ENCODE measurements at places on chromosomes 4 and X.

- peak; percentile 79 for DNase-seq
Measured at GRCh38 chrX:40013266-40014195, 84.2 kb downstream of the BCOR start.

GRCh38 chr4:78568640-78569305, 17.2 kb downstream of the ANXA3 start:
- no peak for DNase-seq

GRCh38 chr4:119653990-119654389, 25.4 kb upstream of the PDE5A start:
- DNase-seq, result no peak

DNA sequence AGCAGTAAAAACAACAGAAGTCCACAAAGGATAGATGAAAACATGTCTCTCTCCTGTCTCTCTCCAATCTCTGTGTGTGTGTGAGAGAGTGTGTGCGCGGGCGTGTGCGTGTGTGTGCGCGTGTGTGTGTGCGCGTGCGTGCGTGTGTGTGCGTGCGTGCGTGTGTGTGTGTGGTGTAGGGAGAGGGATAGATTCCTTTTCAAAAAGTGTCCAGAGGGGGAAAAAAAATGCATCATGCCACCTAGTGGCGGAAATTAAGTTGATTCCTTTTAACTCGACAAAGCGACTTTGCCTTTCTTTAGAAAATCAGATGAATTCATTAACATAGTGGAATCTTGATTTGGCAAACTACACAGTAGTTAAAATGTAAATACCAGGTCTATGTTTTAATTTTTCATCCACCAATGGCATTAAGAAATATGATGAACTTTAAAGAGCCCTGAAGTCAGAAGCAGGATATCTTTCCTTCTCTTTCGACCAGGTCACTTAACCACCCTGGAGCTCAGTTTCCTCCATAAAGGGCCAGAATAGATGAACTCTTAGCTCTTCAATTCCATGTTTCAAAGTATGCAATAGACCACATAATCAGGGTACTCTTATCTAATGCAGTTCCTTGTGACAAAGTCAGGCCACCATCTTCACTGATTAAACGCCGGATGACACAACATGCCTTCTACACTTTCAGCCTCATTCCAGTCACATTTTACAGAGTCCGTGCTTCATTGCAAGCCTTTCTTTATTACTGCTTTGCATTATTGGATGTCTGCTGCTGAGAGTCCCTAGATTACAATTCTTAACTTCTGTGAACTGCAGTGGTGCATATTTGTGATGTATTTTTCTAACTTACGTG, 162.8 kb downstream of the FBXO8 start:
- peak; percentile 70 for DNase-seq

DNA sequence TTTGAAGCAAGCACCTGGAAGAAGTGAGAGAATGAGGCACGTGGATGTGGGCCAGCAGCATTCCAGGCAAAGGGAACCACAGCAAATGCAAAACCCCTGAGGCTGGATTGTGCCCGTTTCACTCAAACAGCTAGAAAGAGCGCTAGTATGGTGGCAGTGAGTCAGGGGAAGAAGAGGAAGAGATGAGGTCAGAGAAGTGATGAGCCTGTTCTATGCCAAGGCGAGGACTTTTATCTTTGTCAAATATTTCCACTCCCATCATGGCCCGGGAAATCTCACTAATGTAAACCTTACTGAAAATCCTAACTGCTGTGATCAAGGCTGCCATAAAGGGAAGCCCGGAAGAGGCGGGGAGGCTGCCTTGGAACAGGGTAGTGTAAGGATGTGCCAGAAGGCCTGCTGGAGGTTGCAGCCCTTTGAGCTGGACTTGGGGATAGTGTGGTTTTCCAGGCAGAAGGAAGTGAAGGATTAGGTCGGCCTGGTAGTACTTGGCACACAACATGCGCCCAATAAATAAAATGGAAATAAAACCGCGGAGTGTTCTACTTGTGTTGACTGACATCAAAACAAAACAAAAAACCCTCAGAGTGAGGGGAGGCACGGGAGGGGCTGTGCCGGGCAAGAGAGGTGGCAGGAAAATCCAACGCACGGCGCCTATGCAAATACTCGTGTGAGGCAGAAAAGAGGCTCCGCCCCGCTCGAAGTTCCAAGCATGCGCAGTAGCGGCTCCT, 1.2 kb upstream of the CDK16 start:
- no peak for DNase-seq

GRCh38 chr4:180434131-180434895, 1808.9 kb upstream of the TENM3 start:
- DNase-seq, result no peak

- DNase-seq, result peak; percentile 34
Measured at GRCh38 chr4:5962416-5962815, 55.8 kb downstream of the C4orf50 start.

DNA sequence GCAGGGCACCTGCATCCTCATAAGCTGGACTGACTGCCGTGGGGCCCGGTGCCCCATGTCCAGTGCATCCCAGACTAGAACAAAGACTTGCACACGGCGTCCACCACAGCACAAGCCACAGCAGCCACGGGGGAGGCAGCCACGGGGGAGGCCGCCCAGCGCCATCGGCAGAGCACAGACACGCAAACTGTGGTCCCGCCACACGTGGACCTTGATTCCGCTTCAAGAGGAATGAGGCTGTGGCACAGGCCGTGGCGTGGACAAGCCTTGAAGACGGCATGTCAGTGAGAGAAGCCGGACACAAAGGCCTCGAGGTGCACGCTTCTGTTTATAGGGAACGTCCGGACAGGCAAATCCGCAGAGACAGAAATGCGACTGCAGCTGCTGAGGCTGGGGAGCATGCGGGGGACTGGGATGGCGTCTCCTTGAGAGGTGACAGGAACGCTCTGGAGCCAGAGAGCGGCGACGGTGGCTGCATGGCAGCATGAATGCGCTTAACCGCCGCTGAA, 10.1 kb upstream of the CPLX1 start:
- no peak for DNase-seq

DNA sequence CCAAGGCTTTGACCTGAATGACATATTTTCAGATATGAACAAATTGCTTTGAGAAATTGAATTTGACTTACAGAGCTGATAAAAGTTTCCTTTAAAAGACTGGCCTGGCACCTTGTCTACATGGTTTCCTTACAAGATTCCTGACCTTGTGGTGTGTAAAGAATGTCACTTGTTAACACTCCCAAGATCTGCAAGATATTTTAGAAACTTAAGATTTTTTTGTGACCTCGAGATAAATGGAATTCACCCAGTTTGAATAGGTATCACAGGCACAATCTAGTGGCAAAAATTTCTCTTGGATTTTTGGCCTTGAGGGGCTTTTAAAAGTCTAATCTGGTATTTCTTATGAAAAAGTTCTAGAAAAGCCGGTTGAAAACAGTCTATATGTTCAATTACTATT, 1568.9 kb upstream of the IGFBP7 start:
- no peak for DNase-seq

- no peak for DNase-seq
Measured at GRCh38 chrX:153886915-153887314, 942 bp upstream of the L1CAM start.

- no peak for DNase-seq
Measured at GRCh38 chr4:2913168-2913567, 50.0 kb downstream of the NOP14 start.

GRCh38 chrX:54530357-54530900, 410 bp downstream of the GNL3L start:
- no peak for DNase-seq

DNA sequence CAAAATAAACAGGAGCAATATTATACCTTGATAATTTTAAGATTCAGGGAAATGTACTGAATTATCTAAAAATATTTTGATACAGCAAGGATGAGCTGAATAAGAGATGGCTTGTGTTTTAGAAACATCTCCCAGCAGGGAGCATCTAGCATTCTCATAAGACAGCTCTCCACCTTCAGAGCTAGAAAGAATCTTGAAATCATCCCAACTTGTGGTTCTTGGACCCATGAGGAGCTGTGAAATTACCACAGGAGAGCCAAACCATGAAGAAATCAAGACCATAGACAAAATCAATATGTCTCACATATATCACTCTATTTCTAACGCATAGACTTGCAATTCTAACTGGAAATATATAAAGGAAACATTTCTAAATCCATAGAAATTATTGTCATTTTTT, 210.6 kb upstream of the DKK2 start:
- no peak for DNase-seq

- DNase-seq, result no peak
Measured at GRCh38 chr4:16157609-16158503, 68.4 kb downstream of the TAPT1 start.

DNA sequence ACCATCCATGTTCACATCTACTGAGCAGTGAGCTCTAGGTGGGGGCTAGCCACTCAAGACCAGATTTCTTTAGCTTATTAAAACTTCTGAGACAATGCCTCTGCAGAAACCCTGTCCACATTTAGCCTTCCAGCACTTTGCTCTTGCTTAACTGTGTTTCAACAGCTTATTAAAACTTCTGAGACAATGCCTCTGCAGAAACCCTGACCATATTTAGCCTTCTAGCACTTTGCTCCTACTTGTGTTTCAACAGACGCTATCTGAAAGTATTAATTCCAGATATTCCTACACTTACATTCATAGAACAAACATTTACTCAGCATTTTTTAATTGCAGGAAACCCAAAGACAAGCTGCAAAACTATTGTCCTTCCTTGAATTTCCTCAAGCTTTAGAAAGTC, 91.9 kb downstream of the SEL1L3 start:
- DNase-seq, result no peak

DNA sequence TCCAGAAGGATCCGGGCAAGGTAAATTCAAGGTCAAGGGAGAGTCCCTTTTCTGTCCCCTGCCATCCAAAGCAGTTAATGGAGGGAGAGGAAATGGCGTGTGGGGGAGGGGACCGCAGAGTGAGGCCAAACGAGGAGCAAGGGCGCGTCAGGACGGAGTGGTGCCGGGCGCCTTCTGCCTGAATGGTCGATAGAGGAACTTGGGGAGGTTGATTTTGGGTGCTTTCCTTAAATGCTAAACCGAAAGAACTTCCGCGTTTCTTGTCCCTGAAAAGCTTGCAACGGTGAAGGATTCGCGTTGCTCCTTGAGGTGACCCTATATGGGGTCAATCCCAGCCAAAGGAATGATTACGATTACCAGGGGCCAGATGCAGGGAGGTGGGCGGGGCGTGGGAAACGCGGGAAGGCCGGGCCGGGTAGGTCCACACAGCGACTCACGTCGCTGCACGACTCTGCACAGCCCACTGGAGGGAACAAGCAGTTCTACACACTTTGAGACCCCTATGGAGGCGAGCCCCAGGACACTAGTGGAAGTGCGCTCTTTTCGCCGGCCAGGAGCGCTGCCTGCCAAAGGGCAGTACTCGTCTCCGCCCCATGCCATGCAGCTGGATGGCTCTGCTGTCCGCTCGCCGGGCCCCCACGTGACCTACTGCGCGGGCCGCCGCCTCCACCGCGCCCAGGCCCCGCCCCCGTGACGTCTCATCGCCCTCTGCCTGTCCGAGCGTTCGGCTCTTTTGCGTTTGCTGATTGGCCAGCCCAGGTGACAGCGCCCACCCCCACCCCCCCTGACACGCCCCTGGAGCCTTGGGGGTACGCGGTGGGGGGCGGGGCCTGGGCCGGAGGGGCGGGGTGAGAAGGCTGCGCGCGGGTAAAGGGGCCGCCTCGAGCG, 452 bp upstream of the GK start:
- peak; percentile 96 for DNase-seq

DNA sequence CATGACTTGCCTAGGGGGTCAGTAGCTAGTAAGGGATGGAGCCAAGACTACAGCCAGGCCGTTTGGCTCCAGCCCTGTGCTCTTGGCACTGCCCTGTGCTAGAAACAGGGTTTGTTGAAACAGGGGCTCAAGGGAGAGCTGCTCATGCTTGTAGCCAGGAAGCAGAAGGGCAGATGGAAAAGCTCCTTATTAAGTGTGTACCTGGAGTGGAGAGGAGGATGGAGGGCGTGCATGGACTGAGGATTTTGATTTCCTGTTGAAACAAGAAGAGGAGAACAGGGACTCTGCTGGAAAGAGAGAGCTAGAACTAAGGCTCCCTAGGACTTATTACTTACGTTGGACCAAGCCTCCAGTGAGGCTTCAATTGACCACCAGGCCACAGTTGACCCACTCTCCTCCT, 363.0 kb downstream of the MID1IP1 start:
- no peak for DNase-seq

GRCh38 chrX:121571333-121571732, 523.9 kb downstream of the GLUD2 start:
- DNase-seq, result no peak

GRCh38 chrX:67545893-67546495, 2.2 kb downstream of the AR start:
- DNase-seq, result peak; percentile 65

DNA sequence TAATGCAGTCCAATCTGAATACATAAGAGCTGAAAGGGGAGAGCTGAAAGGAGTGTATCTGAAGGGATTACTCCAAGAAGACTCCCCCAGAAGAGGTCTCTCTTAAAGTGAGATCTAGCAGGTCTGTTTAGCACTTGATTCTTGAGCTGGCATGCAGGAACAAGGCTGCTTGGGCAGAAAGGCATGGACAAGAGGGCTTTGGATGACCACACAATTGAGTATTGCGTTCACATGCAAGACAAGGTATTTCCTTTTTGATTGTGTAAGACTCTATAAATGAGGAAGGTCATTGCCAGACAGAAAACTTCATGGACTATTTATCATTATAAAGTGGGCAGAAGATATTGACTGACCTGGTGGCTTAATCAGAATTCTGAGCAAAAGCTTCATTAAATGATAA, 145.5 kb upstream of the AFF2 start:
- no peak for DNase-seq

All from ascending aorta (tissue), 2 donors.